SHP77 (cell line): ENCODE measurements at places on chromosomes 2 and 18.

DNA sequence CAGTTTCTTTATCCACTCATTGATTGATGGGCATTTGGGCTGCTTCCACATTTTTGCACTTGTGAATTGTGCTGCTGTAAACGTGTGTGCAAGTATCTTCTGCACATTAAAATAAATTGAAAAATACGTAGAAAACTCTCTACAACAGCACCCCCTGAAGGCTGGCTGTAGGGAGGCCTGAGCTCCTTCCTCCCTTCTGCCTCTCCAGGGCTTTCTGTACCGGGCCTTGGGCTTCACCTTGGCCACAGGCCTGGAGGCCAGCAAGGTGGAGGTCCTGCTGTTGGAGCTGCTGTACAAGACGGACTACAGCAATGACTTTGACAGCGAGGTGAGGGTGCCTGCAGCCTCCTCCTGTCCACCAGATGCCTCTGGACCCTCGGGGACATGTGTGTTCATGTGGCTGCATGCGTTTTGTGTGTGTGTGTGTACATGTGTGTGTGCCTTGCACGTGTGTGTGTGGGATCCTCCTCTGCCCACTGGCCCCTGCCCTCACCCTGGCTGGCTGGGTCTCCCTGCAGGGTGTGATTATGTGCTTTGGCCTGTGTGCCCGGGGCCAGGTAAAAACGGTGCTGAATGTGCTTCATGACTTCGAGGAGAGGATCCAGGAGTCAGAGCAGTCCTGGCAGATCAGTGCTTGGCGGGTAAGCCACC lies 29.2 kb downstream of the MROH2A start:
- no peak for DNase-seq

- peak; percentile 55 for DNase-seq
These were observed 15.9 kb upstream of the C1QL2 start for GRCh38 chr2:119174216-119174992.

DNA sequence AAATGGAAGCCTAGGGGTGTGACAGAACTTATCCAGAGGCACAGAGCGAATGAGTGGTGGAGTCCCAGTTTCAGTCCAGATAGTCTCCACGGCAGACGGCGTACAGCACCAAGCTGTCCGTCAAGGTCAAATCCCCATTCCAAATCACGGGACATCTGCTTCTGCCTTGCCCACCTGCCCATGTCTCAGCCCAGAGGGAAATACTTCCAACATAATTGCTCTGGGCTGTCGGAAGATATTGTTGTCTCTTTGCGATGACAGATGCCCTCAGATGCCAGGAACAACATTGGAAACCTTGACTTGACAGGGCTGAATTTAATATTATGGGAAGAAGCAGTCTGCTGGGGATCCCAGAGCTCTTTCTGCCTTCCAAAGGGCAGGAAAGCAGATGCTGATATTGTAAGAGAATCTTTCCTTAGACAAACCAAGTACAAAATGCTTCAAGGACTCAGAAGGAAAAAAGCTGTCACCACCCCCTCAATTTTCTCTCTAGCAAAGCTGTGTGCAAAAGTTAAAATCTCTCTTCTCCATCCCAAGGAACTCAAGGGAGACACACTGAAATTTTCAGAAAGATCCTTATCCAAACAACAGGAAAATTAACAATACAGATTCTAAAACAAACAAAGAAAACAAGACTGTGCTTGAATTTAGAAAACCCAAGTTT lies 364.0 kb downstream of the LRATD1 start:
- DNase-seq, result peak; percentile 34

GRCh38 chr2:23037596-23037995 lies 347.4 kb upstream of the KLHL29 start:
- no peak for DNase-seq

DNA sequence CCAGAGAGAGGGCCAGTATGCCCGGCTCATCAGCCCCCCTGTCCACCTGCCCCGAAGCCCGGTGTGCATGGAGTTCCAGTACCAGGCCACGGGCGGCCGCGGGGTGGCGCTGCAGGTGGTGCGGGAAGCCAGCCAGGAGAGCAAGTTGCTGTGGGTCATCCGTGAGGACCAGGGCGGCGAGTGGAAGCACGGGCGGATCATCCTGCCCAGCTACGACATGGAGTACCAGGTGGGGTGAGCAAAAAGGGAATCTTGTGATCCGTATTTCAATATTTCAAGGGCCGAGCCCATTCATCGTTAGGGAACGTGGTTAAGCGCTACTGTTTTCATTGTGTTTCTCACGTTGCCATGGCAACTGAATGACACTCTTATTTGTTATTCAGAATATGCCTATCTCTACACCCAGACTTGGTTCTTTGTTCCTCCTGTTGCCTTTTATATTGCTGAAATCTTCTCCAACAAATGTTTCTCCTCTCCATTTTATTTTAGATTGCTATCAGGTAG lies 81.5 kb downstream of the NRP2 start:
- no peak for DNase-seq

DNA sequence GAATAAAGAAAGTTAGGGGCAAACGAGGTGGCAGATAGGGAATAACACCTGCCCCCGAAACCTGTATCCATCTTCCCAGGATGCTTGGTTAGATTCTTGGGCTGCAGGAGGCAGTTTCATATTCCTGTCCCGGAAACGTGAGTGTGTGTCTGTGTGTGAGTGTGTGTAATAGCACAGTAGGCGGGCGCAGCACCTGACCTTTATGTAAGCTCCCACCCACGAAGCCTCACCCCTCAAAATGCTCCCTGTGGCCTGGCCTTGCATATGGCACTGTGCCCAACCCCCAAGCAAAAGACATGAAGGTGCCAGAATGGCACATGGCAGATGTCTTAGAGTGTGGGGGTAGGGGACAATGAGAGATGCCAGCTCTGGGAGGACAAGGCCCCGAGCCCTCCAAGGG lies 48.9 kb downstream of the EFR3B start:
- DNase-seq, result no peak

DNA sequence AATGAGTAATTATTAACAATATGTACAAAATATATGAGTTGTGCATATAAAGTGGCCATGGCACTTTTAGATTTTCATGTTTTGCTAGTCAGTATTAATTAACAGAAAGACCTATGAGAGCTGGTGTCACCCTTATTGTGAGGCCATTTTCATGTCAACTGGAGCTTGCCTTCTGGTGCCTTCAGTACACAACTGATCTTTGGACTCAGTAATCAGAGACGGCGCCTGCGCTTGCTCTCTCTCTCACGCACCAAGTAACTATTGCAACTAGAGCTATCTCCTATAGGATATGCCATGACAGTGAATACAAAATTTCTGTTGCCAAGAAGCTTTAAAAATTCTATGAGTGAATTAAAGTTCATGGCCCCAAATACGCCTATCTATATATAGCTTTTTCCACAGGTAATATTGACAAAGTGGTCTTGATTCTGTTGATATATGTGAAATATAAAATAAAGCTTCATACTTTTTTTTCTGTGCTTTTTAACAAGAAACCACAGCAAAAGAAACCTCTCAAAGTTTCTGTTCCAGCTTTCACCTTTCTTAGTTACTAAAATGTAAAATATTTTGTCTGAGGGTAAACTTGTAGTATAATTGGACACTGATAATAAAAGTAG lies 2.9 kb downstream of the SERTAD2 start:
- DNase-seq, result no peak

GRCh38 chr2:113041871-113042270 lies 10.8 kb downstream of the IL36B start:
- DNase-seq, result no peak

- peak; percentile 52 for DNase-seq
These were observed at the start of gene LONRF2 for GRCh38 chr2:100321866-100322820. LONRF2 (minus strand) TSS chr2:100322501; CDS start chr2:100322093, 408 bp downstream.

GRCh38 chr2:168686452-168687191 lies 115.8 kb upstream of the NOSTRIN start:
- DNase-seq, result no peak
